ENCODE measurements at places on chromosomes 1 and 21. TPM values are rescaled to one million over a fixed set of nuclear protein-coding genes. Genes with fewer than 3 reads are reported as not detected.

GRCh38 chr1:108814343-108815125, 42.4 kb downstream of the AKNAD1 start:
- DNase-seq, result no peak

DNA sequence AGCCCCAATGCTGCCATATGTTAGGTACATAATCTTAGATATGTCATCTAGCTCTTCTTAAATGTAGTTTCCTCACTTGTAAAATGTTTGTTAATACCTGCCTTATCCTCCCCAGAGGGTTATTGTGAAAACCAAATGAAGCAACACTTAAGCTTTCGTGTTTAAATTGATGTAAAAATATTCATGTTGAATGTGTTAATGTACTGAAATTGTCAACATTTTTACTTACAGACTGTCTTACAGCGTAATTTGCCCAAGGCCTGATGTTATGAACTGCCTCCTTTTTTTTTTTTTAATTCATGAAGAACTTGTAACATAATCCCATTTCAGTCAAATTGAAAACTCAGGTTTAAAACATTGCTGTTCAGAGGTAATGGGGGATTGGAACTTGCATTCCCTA, 25.6 kb upstream of the ENAH start:
- DNase-seq, result no peak

WNT2B gene
- 0.11 TPM for total RNA-seq

- no peak for DNase-seq
These were observed 11.9 kb downstream of the URB1 start for GRCh38 chr21:32380940-32381339.

TMEM200B gene
- total RNA-seq, result 4.0 TPM

ST6GALNAC3 gene
- 3.8 TPM for total RNA-seq

- DNase-seq, result no peak
These were observed 95.6 kb upstream of the C8B start for GRCh38 chr1:57061369-57061768.

LCE1A gene
- total RNA-seq, result not detected

DNA sequence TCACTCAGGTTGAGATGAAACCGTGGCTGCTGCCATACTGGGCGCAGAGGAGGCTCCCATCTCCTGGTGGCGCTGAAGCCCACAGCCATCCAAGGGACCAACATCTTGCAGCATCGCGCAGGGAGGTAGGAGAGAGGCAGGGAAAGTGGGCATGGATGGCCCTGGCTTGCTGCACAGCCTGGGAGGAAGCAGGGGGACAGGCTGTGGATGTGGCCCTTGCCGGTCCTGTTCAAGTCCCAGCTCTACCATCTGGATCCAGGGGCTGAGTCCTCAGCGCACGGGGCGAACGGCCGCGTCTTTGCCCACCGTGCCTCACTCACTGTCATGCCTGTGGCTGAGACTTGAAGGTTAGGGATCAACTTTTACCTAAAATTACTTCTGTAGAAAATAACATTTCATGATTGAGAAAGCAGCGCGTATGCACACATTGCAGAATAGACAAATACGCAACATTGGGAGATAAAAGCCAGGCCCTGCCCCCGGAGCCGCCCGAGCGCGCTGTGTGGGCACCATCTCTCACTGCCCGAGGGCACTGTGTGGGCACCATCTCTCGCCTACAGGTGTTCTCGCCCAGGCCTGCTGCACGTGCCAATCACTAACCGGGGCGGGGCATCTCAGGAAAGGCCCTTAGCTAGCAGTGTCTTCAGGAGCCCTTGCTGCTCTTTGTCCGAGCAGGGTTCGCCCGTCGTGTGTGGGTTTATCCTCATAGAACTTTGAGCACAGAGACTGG, 11.5 kb downstream of the SLX9 start:
- no peak for DNase-seq

MXRA8 gene
- total RNA-seq, result not detected

GRCh38 chr1:16348414-16349182, 3.7 kb downstream of the FBXO42 start:
- no peak for DNase-seq

DNA sequence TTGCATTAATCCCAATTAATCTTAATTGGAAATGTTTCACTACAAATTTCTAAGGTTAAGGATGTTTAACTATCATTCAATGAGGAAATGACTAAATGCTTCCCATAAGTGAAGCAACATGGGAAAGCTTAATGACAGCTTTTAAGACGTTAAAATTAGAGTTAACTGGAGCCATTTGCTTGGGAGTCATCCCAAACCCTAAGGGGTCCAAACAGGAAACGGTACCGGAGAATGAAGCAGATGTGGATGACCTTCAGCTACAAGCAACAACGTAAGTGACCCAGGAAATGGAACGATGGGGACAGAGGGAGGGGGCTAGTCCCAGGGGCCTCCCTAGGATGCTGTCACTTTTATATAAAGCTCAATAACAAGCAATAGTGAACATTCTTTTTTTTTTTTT, 62.2 kb downstream of the CAPZB start:
- no peak for DNase-seq

DNA sequence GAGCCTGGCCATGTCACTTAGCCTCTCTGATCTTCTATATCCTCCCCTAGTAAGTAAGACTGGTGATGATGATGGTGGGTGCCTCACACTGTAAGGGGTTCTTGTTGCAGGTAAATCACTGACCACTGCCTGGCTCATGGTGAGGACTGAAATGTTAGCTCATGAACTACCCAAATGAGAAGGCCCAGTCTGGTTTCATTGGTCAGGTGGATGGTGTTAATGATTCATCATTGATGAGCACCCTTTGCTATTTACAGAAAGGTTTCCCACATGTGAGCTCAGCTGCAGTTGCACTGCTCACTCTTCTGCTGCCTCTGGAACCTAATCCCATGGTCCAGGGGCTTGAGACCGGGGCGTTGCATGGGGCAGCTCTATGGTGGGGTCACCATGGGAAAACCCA, 417.7 kb downstream of the PRDM2 start:
- DNase-seq, result no peak

DNA sequence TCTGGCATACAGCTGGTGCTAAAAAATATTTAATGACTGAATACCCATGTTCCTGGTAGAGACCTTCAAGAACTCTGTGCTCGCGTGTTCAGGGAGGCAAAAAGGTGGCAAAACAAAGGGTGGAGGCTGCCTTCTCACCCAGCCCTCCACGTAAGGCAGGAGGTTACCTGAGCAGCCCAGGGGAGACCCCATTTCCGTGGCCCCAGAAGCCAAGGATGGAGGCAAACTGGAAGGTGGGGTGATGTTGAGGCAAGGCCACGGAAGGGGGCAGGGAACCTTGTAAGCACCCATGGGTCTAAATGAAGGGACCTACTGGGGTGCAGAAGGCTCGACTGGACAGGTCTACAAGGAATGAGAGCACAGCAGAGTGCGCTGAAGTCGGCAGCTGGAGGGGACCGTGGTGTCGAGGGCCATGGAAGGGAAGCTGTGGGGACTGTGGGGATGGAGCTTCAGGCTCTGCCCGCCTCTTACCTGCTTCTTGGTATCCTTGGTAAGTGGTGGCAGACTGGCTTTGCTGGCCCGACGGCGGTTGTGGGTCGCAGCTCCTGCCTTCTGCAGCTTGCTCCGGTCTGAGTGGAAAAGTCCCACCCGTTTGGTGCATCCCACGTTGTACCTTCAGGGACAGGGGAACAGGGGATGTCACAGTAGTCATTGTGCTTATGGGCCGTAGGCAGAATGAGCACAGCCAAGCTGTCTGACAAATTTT, 8.9 kb upstream of the A3GALT2 start:
- no peak for DNase-seq

- no peak for DNase-seq
These were observed 23.6 kb upstream of the TTLL10 start for GRCh38 chr1:1150100-1150499.

- DNase-seq, result no peak
These were observed 29.1 kb downstream of the SMYD2 start for GRCh38 chr1:214310010-214310409.

COL6A2 gene
- 11.9 TPM for total RNA-seq

DNA sequence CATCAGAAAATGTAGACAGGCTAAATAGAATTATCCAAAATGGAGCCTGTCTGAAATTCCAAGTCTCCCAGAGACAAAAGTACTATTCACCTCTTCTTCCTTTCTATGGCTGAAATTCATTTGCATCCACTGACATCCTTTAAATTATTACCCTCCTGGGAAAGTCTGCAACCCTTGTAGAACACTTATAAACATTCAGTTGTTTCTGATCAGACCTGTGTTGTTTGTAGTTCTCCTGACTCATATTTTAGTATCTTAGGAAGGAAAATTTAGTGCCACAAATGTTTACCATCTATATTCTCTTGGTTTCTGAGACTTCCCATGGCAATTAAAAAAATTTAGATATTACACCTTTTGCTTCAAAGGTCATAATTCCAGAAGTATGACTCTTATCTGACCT, 69.6 kb upstream of the C1orf105 start:
- no peak for DNase-seq

DNA sequence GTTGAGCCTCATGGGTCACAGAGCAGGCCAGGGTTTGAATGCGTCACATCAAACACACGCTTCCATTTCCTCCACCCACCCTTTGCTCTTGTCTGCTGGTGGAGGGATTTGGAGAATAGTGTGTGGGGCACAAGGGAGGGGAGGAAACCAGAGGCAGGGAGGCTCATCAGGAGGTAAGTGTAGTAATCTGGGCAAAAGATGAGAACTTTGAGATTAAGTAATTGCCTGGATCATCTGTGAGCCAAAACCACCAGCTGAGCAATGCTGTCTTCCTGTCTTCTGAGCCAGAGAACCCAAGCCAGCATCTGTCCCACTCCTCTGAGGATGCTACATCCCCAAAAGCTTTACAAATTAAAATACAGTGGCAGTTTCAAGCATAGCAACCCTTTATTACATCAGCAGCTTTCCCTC, 45.2 kb downstream of the C8B start:
- no peak for DNase-seq

- no peak for DNase-seq
These were observed 24.6 kb downstream of the F5 start for GRCh38 chr1:169561692-169562091.

DNA sequence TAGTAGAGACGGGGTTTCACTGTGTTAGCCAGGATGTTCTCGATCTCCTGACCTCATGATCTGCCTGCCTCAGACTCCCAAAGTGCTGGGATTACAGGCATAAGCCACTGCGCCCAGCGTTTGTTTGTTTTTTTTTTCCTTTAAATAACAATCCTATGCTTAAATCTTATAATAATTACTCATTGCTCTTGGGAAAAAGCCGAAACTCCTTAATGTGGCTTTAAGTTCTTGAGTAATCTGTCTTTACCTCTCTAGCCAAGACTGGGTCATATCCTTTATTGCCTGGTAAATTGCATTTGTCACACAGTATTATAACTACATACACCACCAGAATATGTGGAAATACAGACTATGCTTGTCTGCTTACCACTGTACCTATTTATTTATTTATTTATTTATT, 97.1 kb downstream of the MACF1 start:
- DNase-seq, result no peak

DNA sequence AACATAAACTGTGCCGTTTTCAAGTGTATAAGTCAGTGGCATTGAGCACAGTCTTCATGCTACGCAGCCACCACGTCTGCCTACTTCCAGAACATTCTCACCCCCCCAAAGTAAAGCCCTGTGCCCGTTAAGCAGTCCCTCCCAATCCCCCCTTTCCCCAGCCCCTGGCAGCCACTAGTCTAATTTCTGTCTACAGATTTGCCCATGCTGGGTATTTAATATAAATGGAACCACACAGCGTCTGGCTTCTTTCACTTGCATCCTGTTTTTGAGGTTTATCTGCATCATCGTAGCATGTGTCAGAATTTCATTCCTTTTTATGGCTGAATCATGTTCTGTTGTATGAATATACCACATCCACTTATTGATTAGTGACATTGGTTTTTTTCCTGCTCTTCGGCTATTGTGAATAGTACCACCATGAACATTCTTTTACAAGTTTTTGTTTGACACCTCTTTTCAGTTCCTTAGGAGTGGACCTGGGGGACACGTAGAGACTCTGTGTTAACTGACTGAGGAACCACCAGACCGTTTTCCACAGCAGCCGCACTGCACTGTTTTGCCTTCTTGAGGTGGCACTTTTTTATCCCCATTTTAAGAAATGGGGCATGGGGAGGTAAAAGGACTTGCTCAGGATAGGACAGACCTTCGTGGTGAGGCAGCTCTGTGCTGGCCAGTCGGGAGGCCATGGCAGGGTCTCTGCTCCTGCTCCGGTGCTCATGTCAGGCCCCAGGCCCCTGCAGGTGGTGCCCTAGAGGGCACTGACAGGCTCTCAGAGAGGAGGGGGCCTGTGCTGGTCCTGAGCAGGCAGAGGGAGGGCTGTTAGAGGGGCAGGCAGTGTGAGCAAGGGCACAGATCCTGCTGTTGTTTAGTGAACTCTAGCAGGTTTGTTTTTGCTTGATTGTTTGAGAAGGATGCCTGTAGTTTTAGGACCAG, 123.8 kb downstream of the PCBP3 start:
- peak; percentile 30 for DNase-seq

NTRK1 gene
- total RNA-seq, result 5.3 TPM

Data from activated naive CD4-positive, alpha-beta T cell treated with anti-CD3 and anti-CD28 coated beads, Interleukin-2, amount 50 U/mL, for 72 hours (primary cell).